COLO829 (cell line): ENCODE measurements at places on chromosomes 2 and 18.

DNA sequence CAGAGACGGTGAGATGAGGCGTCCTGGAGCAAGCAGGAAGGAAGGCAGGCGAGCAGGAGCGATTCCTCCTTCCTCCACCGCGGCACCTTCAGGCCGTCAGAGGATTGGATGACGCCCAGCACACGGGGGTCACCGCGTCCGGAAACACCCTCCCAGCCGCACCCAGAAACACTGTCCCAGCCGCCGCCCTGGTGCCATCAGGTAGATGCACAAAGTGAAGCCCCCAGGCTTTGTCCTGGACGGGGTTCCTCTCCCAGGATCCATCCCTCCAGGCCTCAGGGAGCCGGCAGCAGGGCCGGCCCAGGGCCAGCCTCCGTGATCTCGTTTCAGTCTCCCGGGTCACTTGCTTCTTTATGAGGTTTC lies 31.5 kb downstream of the RTP5 start:
- DNase-seq: no peak

DNA sequence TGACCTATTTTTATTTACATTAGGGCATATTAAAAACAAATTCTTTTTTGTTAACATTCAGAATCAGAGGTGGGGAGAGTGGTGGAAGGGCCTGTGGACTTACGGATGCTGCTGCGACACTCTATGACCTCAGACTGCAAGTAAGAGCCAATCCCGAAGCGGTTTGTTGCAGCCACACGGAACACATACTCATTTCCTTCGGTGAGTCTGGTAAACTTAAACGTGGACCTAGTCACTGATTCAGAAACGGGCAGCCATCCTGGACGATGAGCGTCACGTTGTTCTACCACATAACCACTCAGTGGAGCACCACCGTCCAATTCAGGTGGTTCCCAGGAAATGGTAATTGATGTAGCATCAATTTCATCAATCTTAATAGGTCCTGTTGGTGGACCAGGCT lies 61.9 kb downstream of the PLEKHA3 start:
- no peak for DNase-seq

GRCh38 chr2:9770308-9771100 lies 72.8 kb upstream of the TAF1B start:
- DNase-seq: peak; percentile 69

DNA sequence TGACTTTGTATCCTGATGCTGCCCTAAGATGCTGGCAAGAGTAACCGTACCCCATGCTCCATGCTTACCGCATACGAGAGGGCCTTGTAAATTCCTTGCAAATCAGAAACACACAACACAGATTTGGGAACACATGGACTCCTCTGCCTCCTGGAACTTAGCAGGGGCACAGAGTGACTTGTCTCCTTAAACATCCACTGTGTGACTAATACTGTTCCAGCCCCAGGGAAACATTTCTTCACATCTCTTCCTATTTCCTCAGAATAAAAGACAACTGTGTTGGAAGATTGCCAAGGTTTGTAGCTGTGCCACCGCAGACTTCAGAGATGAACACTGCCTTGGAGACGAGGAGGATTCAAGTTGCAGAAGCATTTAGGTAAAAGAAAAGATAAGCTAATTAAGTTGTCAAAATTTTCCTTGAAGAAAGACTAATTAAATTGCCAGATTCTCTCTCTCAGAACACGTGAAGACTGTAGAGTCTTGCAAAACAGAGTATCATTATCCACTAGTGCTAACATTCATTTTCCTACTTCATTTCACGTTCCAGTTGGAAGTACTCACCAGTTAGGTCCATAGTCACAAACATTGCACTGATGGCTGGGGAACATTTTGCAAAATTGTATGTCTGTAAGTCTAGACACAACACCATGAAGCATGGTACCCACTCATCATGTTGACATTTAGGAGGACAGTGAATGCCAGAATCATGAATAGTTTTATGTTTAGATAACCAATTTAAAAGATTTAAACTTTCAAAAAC lies 188.8 kb downstream of the TSN start:
- peak; percentile 93 for DNase-seq

DNA sequence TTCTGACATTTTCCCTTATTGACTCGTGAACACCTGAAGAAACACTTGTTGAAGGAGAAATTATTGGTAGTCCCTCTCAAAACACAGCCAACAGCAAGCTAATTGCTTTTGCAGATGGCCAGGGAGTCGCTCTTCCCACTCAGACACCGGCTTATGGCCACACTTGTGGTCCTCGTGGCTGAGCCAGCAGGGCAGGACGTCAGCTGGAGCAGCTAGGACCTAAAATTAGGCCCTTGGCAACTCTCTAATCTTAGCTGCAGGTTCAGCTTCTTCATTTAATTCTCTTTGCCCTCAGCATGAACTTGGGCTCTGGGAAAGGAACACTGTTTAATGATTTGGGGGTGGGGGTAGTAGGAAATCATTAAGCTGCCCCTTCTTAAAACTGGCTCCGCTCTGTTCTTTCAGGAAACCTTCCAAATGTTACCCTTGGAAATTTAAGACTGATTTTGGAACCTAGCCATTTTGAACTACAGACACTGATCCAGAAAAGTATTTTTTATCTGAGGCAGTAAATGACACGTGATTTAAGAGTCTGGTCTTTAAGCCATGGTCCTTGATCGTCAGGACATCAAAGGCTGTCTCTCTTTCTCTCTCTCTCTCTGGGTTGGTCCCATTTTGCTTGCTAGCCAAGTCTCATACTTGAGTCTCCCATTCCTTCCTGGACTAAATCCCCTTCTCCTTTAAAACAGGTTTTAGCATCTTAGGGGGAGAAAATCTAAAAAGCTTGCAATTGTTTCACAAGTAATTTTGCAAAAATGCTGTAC lies 77.5 kb downstream of the CDK15 start:
- no peak for DNase-seq

DNA sequence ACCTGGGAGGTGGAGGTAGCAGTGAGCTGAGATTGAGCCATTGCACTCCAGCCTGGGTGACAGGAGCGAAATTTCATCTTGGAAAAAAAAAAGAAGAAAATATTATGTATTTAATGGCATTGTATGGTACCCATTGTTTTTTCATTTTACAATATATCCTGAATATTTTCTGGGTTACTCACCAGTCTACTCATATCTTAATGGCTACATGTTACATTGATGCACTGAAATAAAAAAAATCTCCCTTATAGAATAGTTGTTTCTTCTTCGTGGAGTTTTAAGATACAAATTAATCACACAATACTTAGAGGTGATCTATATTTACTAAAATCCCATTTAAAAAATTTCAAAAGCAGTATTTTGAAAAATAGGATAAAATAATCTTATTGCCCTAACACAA lies 66.3 kb upstream of the XPO1 start:
- no peak for DNase-seq

GRCh38 chr18:60322591-60322990 lies 50.0 kb downstream of the MC4R start:
- DNase-seq: peak; percentile 84

DNA sequence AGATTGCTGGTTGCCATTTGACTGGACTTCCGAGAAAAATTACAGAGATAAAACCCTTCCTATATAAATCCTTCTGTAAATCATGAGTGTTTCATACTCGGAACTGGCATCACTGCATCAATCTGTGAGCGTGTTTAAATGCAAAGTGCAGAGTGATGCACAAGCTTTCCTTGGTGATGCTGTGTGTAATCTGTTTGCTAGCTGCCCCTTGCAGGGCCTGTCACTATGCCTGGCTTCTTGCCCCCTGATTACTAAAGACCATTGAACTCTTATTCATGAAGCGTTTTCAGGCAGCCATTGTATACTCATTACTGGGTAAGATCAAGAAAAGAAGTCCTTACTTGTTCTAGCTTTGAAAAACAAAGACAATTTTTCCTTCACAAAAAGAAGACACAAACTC lies 266.9 kb upstream of the FANCL start:
- DNase-seq: no peak

DNA sequence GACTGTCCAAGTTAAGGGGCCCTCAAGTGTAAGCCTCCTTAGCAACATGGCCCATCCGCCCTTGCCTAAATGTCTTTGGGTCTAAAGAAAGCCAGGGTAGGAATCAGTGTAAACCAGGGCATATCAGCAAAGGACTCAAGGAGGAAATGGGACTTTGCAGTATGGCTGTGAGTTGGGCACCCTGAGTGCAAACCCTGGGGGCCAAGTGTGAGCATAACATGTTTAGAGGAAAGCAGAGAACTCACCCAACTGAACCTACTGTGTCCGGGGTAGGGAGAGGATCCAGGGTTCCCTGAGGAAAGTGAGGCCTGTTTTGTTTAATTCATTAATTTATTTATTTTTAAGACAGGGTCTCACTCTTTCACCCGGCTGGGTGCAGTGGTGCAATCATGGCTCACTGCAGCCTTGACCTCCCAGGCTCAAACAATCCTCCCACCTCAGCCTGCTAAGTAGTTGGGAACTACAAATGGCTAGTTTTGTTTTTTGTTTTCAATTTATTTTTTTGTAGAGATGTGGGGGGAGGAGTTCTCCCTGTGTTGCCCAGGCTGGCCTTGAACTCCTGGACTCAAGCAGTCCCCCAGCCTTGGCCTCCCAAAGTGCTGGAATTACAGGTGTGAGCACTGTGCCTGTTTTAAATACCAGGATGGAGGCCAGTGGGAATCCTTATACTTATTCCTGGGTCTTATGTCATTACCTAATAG lies 51.0 kb upstream of the ACTR3 start:
- no peak for DNase-seq

- no peak for DNase-seq
Observed at GRCh38 chr18:61831071-61831470, 61.7 kb downstream of the RNF152 start.

DNA sequence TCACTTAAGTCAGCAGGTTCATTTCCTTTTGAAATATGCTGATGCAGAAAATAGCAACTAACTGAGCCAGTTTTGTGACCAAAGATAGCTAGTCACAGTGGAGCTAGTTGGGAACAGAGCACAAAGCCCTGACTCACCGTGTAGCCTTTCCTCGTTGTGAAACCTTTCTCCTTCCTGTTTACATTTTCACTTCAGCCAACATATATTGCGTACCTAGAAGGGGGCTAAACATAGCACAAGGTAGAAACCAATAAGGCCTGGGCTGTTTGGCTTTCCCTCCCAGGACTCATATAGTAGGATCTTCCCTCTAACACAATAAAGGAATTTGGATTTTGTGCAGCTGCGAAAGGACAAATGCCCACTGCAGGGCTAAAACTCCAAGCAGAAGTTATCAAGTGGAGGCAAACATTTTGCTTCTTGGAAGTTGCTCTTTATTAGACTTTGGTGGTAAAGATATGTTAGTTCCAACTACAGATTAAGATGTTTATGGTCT lies 24.5 kb upstream of the LPIN2 start:
- no peak for DNase-seq

- no peak for DNase-seq
Observed at GRCh38 chr2:99707592-99707991, 217.8 kb upstream of the REV1 start.

- DNase-seq: no peak
Observed at GRCh38 chr2:231951452-231952035, 10.0 kb upstream of the DIS3L2 start.

DNA sequence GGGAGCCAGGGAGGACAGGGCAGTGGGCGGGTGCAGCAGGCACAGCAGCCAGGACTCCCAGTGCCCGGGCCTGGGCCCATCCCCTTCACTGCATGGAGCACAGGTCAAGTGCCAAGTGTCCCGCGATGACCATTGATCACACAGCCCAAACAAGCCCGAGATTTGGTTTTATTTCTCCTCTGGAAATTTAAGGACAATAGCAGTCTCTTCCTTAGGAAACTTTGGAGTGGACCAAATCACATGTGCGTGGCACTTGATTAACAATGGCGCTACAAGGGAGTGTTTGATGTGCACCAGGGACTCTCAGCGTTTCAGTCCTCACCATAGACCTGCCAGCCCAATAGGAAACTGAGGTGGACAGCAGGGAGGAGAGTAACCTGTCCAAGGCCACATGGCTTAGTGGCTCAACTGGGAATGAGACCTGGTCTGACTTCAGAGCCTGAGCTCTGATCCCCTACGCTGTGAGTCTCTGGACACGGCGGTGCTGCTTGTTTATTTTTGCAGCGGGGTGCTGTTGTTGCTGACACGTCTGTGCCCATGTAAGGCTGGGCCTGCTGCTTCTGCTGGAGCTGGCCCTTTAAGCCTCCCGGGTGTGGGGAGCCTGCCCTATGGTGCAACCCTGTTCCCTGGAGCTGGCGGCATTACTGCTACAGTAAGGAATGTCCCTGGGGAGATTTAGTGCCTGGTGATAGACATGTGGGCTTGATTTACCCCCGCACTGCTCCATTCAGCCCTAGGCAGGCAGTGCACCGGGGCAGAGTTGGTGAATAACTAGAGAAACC lies 194.2 kb downstream of the INHBB start:
- peak; percentile 41 for DNase-seq

DNA sequence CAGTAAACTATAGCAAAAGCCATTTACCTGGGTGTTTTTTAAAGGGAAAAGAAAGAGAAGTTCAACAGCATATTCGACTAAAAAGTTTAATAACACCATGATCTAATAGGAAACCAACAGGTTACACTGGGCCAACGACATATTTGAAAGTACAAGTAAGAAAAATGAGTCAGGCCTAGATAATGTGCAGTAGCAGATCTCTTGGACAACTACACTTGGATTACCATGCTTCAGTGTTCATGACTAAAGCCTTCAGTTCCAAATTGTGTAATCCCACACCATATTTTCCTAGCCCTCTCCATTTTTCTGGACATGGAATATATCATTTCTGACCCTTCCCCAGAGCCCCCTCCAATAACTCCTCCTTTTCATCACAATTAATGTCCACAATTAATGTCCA lies 39.1 kb upstream of the FIGN start:
- peak; percentile 8 for DNase-seq

DNA sequence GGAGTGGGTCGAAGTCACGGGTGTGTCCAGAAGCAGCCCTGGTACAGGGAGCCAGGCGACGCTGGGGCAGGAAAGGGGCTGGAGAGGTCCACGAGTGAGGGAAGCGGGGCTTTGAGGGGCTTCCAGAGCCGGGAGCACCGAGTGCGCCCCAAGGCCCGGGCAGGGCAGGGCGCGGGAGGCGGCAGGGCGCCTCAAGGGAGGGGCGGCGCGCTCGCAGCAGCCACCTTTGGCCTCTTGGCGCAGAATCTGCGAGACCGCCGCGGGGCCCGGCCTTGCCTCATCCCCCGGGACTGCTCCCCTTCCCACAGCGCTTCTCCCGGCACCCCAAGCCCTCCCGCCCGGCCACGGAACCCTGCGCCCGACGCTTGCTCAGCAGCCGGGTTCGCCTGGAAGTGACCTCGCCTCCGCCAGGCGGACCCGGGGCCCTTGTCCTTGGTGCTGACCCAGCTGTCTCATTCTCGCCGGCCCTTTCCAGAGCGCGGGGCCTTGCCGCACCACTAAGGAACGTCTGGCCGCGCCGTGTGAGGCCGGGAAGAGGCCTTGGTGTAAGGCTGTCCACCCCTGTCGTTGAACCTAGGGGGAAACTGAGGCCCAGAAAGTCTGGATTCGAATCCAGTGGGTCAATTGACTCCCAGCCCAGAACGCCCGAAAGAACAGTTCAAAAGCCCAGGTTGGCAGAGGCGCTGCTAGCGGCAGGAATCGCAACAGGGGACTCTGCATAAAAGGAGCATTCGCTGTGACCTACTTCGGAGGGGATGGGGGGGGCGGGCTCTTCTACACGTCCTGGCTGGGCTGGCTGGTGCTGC lies 584 bp upstream of the DNER start:
- DNase-seq: peak; percentile 58

DNA sequence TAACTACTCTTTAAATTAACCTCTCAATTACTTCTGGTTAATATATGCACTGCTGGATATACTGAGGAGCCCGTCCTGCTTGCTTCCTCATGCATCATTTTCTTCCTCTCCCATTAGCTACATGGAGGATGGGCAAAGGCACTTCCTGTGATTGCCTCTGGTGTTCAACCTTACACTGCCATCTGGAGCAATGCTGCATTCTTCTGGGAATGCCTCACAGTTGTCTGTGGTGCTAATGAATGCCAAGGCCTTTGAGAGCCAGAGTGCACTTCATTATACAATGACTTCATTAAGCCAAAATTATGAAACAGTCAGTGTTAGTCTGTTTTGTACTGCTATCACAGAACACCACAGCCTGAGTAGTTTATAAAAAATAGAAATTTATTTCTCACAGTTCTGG lies 134.8 kb upstream of the DOCK10 start:
- peak; percentile 8 for DNase-seq
